ENCODE measurements at places on chromosomes 4 and X.

DNA sequence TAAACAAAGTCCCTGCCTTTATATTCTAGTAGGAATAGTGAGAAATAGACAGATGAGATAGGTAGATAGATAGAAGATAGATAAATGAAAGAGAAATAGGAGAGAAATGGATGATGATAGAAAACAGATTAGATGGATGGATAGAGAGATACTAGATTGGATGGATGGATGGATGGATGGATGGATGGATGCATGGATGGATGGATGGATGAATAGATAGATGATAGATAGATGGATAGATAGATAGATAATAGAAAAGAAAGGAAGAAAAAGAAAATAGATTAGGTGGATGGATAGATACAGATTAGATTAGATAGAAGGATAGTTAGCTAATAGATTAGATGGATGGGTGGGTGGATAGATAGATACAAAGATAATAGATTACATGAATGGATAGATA, 33.2 kb upstream of the WDR17 start:
- DNase-seq: no peak

DNA sequence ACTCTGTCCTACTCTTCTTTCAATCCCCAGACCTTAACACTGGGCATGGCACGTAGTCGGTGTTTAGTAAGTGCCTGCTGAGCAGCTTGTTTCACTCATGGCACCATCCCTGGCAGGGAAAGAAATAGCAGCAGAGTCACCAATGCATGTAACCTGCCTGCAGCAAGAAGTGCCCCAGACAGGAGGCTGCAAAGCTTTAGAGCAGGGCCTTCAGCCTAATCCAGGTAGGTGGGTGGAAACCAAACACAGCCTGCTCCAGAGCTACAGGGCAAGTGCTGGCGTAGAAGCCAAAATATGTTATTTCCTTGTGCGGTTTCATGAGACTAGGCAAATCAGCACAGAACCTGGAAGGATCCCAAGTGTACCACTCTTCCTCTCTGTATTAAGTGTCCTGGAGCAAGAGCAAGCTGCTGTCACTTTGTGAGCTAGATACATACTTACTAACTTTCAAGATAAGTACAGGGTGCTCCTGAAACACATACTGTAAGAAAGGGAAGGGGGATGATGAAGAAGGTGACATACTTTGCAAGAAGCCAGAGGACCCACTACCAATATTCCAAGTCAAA, 5.5 kb downstream of the PROM1 start:
- no peak for DNase-seq

- DNase-seq: peak; percentile 19
These were observed 4.3 kb upstream of the HAUS7 start for GRCh38 chrX:153474718-153475117.

GRCh38 chr4:4645743-4646142, 103.9 kb upstream of the STX18 start:
- DNase-seq: no peak
